ENCODE measurements at places on chromosomes 16 and 17.
A peak's percentile ranks its signal among the peaks of the same experiment; 100 is the strongest.

- no peak for DNase-seq
These were observed 717 bp downstream of the CYBA start for GRCh38 chr16:88649924-88650748.

DNA sequence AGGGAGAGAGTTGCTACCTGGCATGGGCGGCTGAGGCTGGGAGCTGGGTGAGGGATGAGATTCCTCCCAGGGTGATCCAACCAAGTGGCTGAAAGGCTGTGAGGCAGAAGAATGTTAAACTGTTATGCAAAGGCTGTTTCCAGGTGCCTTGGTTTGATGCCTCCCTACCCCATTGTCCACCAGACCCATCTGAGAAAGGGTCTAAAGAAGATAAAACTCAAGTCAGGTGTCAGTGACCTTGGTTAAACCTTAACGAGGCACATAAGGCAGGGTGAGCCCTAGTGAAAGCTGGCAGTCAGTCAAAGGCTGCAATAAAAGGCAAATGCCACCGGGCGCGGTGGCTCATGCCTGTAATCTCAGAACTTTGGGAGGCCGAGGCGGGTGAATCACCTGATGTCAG, 23.8 kb downstream of the LDHD start:
- DNase-seq: no peak

DNA sequence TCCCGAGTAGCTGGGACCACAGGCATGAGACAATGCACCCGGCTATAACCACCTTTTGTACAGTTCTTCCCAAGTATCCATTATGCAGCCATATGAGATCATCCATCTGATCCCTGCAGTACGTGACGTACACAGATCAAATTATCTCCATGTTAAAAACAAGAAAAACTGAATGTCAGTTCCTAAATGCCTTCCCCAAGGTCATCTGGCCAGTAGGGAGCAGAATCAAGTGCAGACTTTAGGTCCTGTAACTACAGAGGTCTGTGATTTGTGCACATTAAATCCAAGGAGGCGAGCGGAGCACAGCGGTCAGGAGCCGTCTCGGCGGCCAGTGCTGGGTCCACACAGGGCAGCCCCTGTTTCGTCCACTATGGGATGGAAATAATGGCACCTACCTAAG, 23.7 kb downstream of the ZCCHC14 start:
- DNase-seq: no peak

- DNase-seq: no peak
These were observed 35.8 kb upstream of the TEKT3 start for GRCh38 chr17:15377200-15377599.

DNA sequence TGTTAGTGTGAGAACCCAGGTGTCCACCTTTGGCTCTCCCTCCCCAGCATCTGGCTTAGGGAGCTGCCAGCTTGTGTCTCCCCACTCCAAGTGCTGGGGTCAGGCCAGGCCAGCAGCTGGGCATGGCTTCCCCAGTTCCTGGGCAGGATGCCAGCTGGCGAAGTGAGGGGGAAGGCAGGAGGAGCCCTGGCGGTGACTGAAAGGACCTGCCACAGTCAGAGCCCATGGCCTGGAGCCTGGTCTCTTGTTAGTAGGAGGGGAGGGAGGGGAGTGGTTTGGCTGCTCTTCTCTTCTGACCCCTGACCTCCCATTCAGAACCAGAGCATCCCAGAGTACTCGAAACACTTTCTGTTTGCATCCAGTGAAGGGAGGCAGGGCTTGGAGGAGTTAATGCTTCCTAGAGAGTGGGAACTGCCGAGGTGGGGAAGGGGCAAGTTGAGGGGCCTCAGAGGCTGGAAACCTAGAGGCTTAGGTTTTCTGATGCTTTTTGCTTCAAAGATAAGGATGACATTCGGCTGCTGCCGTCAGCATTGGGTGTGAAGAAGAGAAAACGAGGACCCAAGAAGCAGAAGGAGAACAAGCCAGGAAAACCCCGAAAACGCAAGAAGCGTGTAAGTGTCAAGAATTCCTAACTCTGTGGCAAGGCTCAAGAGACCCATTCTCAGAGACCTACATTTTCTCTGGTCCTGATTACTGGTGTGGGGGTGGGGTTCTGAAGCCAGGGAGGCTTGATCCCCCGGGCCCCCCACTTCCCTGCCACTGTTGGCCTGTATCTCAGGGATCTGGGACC, 772 bp downstream of the CHD3 start:
- peak; percentile 86 for DNase-seq

DNA sequence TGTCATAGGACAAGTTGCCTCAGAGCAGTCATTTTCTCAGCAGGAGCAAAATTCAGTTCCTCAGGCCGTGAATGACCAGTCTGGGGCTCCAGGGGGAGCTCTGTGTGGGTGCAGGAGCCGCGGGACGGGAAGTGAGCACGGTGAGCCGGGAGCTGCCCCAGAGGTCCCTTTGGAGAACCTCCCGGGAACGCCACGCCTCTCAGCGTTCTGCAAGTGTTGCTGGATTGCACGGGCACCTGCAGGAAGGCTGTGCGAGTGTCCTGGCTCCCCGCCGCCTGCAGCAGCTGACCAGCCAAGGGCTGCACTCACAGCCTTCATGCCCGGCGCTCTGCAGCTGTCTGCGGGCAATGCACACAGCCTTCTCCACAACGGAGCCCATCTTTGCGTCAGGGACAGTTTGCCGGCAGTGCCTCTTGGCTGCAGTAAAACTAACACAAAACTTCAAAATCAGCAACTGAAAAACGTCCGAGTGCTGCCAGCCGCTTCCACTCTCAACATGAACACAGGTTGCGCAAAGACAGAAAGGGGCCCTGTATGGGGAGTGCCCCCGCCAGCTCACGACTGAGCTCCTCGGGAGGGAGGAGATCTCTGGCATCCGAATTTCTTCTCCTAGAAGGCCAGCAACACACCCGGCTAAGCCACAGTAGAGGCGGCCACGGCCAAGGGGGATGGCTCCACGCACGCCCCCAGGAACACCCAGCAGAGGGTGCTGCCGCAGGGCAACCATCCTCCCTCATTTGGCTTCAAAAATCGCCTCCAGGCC, 16.0 kb downstream of the NDUFAF8 start:
- DNase-seq: peak; percentile 98

DNA sequence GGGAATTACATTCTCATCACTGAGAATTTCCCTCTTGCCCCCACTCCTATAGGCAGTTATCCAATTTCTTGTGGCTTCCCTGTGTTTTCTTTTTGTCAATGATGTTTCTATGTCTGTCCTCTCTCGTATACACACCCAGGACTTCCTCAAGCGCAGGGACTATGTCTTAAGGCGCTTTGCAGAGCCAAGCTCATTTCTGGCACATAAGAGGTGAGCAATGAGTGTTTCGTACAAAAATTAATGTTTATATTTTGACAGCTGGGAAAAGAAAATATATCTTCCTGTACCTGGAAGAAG, 947 bp downstream of the DDX42 start:
- no peak for DNase-seq

- no peak for DNase-seq
These were observed 101.6 kb downstream of the MSI2 start for GRCh38 chr17:57357830-57358430.

GRCh38 chr17:33144837-33145236, 148.3 kb downstream of the ASIC2 start:
- no peak for DNase-seq

DNA sequence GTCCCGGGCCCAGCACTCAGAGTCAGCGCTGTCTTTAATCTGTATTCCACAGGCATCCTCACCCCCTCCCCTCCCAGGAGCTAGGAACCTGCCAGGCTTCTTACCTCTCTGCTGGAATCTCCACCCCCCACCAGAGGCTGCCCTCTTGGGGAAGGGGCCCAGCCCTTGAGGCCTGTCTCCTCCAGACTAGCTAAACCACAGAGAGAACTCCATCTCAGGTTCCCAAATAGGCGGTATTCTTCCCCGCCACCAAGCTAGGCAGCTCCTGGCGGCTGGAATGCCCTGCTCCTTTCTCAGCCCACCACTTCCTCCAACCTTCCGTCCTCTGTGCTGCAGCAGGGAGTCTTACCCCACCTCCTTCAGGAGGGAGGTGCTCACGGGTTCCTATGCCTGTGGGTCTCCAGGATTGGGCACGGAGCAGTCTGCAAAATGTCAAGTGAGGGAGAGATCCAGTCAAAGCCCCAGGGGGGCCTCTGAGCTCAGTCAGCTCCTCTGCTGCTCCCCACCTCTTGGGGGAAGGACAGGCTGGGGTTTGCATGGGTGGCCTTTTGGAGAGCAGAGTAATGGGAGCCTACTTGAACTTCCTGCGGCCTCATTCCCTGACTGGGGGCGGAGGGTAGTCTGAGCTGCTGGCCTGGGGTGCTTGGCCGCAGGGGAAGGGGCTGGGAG, 55.7 kb downstream of the SREBF1 start:
- peak; percentile 22 for DNase-seq

DNA sequence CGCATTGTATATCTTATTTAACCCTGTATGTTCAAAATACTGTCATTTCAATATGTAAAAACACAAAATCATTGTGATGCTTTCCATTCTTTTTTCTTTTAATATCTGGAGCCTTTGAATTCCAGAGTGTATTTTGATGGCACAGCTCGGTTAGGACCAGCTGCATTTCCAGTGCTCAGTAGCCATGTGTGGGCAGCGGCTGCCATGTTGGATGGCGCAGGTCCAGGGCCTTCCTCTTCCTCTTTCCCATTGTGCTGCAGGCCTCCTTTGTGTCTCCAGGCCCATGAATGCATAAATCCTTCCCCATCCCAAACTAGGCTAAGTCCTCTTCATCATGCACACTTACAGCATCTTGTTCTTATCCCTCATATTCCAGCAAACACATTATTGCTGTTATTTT, 13.0 kb downstream of the IRX3 start:
- DNase-seq: no peak

GRCh38 chr17:78613416-78613815, 36.2 kb upstream of the DNAH17 start:
- no peak for DNase-seq
